Liver (tissue), 10 donors: ENCODE measurements at places on chromosomes 2 and 18. TPM values are rescaled to one million over a fixed set of nuclear protein-coding genes. Genes with fewer than 3 reads are reported as not detected.

STK17B gene
- 21.8 TPM for total RNA-seq

GRCh38 chr2:240586919-240587800 is 626 bp downstream of the CAPN10 start:
- peak; percentile 59 for DNase-seq

- DNase-seq: no peak
These were observed 277.3 kb downstream of the AGAP1 start for GRCh38 chr2:235770909-235771820.

DNA sequence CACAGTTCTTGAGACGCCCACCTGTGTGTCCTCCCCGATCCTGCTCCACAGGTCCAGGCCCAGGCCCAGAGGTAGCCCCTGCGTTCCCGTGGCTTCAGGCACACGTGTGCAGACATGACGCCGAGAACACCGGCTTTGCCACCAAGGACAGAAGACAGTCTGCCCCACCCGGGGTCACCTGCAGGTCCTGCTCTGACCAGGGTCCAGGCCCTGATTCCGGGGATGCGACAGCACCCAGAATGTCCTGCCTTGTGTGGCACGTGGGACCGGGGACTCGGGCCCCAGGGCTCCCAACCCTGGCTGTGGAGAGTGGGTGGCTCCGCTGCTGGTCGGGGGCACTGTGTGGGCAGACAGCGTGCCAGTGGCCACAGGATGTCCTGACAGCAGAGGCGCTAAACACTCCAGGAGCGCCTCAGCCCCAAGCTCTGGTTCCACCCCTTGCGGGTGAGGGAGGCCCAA is 36.9 kb downstream of the ADI1 start:
- no peak for DNase-seq

- DNase-seq: no peak
These were observed 26.5 kb downstream of the PPP4R3B start for GRCh38 chr2:55590810-55591440.

DNA sequence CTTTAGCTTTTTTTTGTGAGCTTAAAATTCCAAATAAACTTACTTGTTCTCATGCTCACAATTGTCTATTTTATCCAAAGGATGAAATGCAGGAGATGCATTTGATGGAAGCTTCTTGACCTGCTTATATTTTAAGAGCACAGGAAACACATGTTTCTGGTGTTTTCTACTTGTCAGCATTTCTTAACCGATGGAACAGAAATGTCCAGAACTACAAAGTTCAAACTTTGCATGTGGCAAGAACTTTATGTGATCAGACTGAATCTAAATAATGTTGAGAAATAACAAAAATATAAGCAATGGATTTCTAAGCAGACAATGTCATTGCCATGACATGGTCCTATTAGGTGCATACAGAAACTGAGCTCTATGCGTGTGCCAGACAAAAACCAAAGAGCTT is 9.9 kb upstream of the CTLA4 start:
- DNase-seq: no peak

- DNase-seq: no peak
These were observed 4.0 kb downstream of the MYO5B start for GRCh38 chr18:50190926-50191325.

GRCh38 chr2:212477571-212477970 is 61.0 kb downstream of the ERBB4 start:
- DNase-seq: no peak

GRCh38 chr2:216989340-216990129 is 129.7 kb upstream of the TNP1 start:
- DNase-seq: no peak

- no peak for DNase-seq
These were observed 19.4 kb upstream of the ZSWIM2 start for GRCh38 chr2:186868344-186868743.

DNA sequence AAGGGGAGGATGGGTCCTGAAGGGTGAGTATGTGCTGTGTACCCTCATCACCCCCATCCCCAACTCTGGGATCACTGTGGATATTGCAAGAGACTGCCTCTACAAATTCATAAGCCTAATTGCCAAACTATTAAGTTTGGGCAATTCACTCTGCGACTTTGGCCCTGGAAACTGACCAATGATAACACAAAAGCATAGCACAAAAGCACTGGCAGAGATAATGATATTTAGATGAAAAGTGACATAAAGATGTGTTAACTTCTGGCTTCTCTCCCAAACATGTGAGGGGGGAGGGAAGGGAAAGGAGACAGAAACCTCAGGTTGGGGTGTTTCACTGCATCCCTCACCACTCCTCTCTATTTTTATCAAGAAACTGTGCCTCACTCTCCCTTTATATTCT is 150.3 kb downstream of the SATB2 start:
- DNase-seq: no peak

PPP1R1C gene
- total RNA-seq: 5.4 TPM

MEP1B gene
- not detected for total RNA-seq

DNA sequence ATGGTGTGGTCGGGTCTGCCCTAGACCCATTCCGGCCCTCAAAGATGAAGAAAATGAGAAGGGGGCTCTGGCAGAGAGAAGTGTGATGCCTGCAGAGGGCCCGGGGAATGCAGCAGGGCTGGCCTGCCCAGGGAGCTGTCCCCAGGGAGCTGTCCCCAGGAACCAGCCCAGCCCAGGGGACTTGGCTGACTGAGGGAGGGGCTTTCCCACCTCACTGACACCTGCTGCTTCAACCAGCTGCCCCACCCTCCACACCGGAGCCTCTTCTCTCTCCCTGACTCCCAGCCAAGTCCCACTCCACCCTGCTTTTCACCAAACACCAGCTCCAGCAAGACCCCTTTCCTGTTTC is 111.2 kb downstream of the STPG4 start:
- no peak for DNase-seq

NYAP2 gene
- not detected for total RNA-seq

GRCh38 chr2:161604901-161605300 is 19.3 kb upstream of the SLC4A10 start:
- no peak for DNase-seq

CD8B2 gene
- 0.05 TPM for total RNA-seq

TMEM247 gene
- not detected for total RNA-seq

DNA sequence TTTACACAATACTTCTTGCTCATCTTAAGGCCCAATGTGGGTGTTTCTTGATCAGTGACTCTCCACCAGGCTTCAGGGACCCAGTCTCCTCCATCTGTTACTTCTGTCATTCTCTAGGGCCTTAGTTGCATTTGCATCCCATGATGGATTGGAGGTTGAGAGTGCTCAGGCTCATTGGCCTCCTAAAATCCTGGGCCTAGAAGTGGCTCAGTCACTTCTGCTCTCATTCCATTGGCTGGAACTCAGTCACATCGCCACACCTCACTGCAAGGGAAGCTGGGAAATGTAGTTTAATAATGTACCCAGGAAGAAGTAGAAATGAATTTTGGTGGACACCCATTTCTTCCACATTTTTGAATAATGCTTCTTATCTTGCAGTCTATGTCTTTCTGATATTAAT is 223.5 kb downstream of the HRH4 start:
- DNase-seq: no peak

CYP27A1 gene
- 354 TPM for total RNA-seq

ALK gene
- not detected for total RNA-seq

- DNase-seq: no peak
These were observed 643 bp downstream of the RMC1 start for GRCh38 chr18:23503963-23504344.

DNA sequence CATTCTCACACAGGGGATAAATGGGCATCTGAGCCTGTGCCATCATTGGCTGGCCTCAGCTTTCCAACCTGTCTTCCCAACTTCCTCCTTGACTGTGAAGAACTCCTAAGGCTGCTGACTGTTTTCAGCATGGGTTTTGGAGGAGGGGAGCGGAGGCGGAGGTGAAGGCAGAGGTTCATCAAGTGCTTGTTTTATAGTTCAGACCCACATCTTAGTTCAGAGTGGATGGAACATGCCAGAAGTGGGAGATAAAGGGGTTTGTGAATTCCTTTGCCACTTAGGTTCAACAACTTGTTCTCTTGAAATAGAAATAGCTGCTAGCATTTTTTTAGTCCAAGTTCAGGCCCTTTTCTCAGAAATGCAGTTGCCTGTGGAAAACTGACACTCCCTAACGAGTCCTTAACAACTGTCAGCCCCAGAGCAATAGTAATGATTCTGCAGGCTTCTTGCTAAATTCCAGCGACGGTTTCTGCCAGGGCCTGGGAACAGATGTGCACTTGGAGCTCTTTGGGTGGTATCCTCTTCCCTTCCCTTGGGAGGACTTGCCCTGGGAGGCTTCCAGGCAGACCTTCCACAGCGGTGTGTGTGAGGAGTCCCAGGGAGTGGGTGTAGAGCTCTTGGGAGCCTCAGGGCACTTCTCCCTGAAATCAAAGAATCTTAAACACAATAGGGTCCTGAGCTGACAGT is 30.1 kb upstream of the ITGA6 start:
- no peak for DNase-seq

DNA sequence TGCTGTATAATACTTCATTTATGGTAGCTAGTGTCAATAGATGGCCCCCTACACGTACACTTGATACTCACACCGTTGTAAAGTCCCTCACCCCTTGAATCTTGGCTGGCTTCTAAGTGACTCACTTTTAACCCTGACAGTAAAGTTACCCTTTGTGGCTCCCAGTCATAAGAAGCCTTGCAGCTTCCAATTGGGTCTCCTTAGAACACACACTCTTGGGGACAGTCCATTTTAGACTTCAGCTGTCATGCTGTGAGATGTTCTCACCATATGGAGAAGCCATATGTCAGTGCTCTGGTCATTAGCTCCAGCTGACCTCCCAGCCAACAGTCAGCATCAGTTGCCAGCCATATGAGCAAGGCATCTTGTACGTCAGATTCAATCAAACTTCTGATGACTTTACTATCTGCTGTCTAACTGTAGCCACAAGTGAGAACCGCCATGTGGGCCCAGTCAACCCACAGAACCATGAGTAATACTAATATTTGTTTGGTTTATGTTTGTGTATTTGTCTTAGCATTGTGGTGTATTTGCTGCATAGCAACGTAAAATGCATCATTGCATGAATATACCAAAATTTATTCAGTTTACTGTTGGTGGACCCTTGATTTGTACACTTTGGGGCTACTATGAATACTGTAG is 68.3 kb downstream of the PTPN4 start:
- no peak for DNase-seq

GRCh38 chr2:241579281-241579680 is 20.7 kb downstream of the BOK start:
- no peak for DNase-seq

- DNase-seq: no peak
These were observed 89.4 kb downstream of the ZCCHC2 start for GRCh38 chr18:62612289-62612645.

- no peak for DNase-seq
These were observed 17.0 kb upstream of the ANKRD44 start for GRCh38 chr2:197327472-197328098.

GRCh38 chr2:222572751-222573174 is 83.1 kb downstream of the FARSB start:
- no peak for DNase-seq

COL3A1 gene
- total RNA-seq: 107 TPM

DNA sequence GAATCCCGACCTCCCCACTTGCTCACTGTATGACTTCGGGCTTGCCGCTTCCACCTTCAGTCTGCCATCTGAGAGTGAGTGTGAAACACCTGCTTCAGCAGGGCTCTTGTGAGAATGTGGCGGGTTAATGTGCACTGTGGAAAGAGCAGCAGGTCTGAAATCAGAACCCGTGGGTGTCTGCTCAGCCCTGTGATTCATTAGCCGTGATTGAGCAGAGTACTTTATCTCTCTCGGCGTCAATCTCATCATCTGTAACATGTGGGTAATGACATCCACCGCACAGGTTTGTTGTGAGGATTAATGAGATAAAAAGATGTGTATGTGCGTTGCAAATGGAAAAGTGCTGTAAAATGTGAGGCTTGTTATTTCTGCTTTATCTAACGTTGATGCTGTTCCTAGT is 128.6 kb downstream of the LRATD1 start:
- no peak for DNase-seq

DNA sequence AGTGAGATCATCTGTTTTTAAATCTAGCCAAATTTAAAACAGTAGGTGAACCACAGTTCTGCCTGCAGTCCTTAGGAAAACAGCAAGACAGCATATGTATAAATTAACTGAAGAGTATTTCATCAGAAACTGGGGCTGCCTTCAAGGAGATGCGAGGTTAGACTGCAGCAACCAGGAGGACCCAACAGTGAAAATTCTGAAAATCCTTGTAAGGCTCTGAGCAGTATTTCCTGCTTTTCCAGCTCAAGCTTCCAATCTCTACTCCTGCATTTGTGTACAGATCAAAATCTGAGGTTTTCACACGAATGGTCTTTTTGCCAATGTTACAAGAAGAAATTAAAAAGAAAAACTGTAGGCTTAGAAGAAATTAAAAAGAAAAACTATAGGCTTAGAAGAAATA is 43.7 kb downstream of the CERKL start:
- no peak for DNase-seq

DYNAP gene
- not detected for total RNA-seq

PJVK gene
- 2.3 TPM for total RNA-seq

CNDP1 gene
- total RNA-seq: 0.09 TPM

- no peak for DNase-seq
These were observed 129.1 kb upstream of the DNMT3A start for GRCh38 chr2:25470806-25471205.

DNA sequence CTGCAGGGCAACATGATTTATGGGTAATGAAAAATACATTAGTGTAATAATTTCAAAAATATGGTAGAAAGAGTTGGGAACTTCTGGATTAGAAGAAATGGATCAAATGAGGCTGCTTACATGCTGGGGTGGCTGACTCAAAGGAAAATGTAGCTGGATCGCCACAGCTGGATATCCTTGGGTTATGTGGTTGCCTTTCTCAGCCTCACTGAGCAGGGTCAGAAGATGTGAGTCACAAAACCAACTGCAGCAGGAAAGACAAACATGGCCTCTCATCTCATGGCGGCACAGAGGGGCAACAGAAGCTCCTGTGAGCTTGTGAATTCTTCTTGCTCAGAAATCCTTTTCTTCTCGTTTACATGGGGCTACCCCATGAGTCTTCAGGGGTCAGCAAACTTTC is 317.1 kb upstream of the SPRED2 start:
- no peak for DNase-seq

- no peak for DNase-seq
These were observed 74.5 kb downstream of the ACTR3 start for GRCh38 chr2:113964436-113964835.

ZNF385B gene
- 4.7 TPM for total RNA-seq

IMPACT gene
- 11.3 TPM for total RNA-seq

DSG3 gene
- not detected for total RNA-seq

SPP2 gene
- 208 TPM for total RNA-seq

- DNase-seq: no peak
These were observed 54.4 kb downstream of the CCDC88A start for GRCh38 chr2:55365303-55365702.

DNA sequence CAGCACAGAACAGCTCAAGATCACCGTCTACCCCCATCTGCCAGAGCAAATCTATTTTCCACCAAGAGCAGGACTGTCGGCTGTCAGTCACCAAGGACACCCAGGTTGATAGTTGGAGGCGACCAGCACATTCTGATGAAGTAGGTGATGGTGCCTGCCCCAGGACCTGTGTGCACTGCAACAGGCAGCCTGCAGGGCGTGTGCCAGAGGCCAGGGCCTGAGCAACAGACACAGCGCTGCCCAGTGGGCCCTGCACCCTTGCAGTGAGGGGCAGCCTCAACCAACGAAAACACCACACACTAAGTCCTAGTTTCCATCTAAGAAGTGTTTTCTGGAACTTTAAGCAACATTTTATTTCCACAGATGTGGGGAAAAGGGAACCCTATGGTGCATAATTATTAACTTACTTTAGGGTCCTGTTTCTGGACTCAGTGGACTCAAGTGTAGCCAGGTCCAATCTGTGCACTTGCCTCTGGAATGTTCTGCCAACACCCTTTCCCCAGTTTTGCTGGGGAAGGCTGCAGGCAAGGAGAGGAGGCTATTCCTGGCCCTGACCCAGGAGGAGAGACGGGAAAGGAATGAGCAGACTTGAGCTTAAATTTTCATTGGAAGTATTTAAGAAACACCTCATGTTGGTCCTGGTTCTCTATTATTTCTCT is 61.5 kb downstream of the ADNP2 start:
- DNase-seq: no peak
